ENCODE measurements at places on chromosomes 16 and 17.

DNA sequence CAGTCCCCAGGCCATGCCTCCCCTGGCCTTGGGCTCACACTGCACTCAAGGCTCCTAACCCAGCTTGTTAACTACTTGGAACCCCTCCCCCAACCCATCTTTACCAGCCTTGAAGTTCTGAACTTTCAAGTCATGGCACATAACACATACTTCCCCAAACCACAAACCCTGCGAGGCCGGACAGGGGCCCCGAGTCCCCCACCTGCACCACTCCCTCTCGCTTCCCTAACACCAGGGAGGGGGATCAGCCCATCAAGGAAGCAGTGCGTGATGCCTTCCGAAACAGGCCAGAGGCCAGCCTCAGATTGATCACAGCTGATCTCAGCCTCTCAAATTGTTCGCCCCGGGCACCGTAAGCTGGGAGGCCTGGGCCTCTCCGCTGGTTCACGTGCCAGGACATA is 3.0 kb upstream of the NLRC3 start:
- DNase-seq = no peak

- DNase-seq = no peak
Measured at GRCh38 chr16:76777721-76778465, 413.1 kb upstream of the MON1B start.

DNA sequence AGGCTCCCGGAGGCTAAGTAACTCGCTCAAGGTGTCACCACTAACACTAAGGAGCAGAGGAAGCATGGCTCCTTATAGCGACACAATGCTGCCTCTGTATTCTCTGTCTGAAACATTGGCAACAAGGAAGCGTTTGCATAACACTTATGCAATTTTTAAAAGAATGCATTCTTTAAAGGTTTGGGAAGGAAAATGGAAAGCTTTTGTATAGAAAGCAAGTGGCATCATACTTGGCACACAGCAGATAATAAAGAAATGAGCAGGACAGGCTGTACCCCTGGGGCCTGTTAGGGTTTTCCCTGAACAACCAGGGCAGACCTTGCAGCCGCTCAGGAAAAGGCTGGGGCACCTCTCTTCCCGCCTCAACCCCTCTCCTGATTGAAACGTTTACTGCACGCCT is 36.9 kb downstream of the PPL start:
- no peak for DNase-seq

DNA sequence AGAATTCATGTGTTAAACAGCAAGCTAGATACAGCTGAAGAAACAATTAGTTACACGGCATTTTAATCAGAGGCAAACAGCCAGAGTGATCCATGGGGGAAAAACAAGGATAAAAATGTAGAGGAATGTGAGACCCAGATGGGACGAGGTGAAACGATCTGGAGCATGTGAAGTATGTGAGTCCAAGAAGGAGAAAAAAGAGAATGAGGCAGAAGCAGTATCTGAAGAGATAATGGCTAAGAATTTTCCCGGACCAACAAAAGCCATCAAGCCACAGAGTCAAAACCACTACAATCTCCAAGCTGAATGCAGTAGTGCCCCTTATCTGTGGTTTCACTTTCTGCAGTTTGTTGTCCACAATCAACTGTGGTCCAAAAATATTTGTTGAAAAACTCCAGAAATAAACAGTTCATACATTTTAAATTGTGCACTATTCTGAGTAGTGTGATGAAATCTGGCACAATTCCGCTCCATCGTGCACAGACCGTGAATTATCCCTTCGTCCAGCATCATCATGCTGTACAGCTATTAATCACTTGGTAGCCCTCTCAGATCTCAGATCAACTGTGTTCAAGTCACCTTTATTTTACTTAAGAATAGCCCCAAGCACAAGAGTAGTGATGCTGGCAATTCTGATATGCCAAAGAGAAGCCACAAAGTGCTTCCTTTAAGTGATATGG is 18.8 kb downstream of the MYH10 start:
- no peak for DNase-seq

DNA sequence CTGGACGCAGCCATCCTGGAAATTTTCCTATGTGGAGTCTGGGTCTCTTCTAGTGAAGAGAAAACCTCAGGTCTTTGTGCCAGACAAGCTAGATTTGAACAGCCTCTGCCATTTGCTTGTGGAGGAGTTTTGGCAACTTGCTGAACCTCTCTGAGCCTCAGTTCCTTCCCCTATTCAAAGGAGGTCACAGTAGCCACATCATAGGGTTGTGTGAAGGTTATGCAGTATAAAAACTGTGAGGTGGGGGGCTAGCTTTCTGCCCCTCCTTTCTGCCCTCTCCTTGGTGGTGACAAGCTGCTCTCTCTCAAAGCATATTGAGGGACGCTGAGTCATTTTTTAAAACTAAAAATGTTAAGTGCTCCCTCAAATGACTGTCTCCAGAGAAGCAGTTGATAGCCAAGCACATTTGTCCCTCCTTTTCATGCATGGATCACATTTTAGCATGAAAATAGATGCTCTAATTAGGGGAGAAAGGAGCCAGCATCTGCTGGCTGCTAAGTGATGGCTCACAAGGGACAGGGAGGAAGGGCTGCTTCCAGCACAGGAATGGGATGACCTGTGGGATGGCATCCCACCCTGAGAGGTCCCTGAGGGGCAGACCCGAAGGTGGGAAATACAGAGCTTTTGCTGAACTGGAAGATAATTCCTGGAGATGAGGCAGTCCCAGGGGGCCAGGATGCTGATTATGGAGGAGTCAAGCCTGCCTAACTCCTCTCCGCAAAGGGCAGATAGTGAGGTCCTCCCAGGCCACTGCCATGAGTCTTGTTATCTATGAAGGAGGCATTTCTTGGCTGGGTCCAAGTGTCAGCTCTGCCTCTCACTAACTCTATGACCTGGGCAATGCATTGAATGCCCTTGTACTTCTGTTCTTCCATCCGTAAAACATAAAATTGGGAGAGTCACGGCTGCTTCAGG is 218.8 kb downstream of the RAB11FIP4 start:
- DNase-seq = no peak

- DNase-seq = peak; percentile 16
Measured at GRCh38 chr16:49652456-49653172, 203.3 kb downstream of the ZNF423 start.

GRCh38 chr16:12903407-12904328 is 2.3 kb downstream of the SHISA9 start:
- no peak for DNase-seq

DNA sequence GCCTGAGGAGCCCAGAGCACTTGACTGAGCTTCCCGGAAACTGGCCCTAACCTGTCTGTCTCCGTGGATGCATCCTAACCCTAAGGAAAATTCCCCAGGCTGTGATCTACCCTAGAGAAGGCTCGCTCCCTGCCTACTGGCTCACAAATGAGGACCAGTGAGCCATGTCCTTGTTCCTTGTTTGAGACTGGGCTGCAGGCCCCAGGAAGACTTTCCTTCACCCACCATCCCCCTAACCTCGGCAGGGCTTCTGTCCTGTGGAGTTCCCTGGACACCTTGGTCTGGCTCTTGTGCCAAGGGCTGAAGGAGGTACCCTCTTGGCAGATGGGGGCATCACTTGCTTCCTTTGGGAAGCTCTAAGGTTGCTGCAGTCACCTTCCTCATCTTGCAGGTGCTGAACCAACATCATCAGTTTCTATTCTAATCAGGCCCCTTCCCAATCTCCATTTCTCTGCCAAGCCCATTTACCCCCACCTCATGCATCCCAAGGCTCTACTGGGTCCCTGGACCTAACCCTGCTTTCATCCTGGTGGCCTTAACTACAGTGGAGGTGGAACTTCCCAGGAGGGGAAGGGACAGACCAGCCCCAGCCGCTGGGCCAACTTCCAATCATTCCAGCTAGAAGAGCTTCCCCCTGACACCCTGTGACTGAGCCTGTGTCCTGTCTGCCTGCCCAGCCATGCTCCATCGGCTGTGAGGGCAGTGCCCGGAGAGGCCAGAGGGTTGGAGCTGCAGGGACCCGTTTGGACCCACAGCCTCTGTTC is 12.4 kb downstream of the RNF40 start:
- DNase-seq = no peak
